AG09309 (cell line): ENCODE measurements at places on chromosomes 4 and X.

DNA sequence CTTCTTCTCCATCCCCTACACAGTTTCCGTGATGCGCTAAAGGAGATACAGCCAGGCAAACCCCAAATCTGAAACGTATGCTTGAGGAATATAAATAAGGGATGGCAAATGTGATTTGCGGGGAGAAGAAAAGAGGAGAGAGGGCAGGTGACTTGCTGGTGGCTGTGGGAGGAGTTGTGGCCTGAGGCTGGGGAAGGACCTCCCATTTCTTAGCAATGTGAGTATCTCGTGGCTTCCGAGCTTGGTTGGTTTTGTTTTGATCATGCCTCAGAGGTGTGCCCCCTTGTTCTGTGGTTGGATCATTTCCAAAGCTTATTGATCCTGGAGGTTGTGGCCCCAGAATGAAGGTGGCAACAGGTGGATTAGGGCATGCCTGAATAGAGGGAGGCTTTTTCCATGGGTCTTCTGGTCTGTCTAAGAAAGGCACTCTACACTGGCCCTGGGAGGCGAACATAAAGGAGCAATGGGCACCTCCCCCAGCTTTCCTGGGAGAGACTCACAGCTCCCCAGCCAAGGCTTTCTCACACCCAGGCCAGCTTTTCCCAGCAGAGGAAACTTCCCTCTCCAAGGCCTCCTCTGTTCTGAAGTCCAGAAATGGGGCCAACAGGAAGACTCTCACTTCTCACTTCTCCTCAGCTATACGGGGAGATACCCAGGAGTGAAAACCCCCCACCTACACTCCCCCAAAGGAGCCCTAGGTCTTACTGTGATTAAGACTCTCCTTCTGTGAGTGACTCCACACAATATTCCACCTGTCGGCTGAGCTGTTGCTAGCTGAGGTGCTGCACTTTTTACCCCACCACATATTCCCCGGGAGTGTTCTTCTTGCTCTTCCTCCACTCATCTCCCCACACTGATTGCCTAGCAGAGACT lies 40.0 kb downstream of the C4orf51 start:
- DNase-seq = no peak

- no peak for DNase-seq
These were observed 75.4 kb downstream of the FAM13A start for GRCh38 chr4:88981556-88981955.

- DNase-seq = peak; percentile 92
These were observed 570.4 kb upstream of the DIPK2B start for GRCh38 chrX:45771114-45771513.

DNA sequence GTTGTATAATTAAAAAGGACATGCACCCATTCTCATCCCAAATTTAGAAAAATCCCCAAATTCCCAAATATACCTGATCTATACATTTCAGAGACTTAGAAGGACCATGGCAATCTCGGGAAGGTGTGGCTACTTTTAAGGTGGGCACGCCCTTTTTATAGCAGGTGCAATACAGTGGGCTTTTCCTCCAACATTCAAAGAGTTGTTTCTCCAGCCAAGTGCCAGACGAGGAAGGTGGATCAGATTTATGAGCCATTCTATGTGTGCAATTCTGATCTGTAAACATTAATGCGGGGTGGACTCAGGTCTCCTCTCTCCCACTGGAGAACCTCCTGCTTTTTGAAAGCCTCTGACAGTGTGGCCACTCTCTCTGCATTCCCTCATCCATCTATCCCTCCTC lies 33.8 kb downstream of the PRKX start:
- DNase-seq = no peak

- no peak for DNase-seq
These were observed 20.5 kb upstream of the HOPX start for GRCh38 chr4:56701644-56702043.

DNA sequence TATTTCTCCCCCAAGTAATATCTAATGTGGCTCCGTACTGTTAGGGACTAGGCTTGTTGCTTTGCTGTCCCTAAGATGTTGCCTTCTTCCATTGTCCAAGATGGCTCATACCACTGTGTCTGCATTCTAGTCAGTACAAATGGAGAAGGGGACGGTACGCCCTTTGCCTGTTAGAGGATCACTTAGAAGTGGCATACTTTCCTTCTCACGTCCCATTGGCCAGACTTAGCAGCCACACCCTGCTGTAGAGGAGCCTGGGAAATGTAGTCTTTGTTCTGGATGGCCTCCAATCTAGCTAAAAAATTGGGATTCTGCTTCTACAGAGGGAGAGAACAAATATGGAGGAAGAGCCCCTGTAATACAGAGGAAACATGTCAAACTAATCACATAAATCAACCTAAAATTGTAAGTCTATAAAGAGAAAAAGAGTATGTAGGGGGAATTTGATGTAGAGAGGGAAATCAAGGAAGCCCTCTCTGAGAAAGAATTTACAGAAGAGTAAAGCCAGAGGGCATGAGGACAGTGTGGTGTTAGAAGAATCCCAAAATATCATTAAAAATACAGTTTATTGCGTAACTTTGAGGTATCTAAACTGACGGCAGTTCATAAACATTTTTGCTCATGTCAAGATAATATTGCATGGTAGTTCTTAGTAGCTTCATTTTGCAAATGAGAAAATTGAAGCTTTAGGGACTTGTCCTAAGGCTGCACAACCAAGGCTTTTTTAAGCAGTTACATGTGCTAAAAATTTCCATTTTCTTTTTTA lies 15.1 kb downstream of the PRIMPOL start:
- DNase-seq = no peak

- DNase-seq = no peak
These were observed 6.4 kb downstream of the C4orf54 start for GRCh38 chr4:99651016-99651769.

DNA sequence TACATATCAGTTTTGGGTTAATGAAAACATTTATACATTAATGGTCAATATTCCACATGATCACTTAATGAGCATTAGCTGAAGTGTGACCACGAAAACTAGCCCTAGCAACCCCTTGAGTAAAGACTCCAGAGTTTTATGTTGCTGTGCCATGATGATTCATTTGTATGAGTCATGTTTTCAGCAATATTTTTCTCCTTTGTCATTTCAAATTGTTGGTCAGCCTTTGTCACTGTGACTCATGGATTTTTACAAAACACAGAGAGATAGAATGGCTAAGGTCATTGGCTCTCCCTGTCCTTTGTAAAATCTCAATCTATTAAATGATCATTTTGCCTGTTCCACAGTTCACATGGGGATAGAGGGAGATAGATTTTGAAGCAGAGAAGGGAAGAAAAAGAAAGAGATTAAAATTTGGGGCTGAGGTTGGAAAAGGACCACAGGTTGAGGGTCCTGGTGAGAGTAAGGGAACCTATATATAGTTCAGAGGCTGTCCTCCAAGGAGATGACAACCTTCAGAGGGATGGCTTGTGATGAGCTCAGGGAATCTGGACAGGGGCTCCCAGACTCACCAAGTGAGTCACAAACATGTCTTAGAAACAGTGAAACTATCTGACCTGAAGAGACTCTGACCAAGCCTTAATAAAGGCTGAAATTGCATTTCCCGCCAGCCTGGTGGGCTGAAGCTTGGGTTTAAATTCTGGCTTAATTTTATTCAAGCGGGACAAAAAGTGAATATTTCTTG lies 25.6 kb downstream of the NR0B1 start:
- peak; percentile 58 for DNase-seq

- DNase-seq = peak; percentile 77
These were observed 115.1 kb downstream of the SOWAHB start for GRCh38 chr4:76782837-76783236.

DNA sequence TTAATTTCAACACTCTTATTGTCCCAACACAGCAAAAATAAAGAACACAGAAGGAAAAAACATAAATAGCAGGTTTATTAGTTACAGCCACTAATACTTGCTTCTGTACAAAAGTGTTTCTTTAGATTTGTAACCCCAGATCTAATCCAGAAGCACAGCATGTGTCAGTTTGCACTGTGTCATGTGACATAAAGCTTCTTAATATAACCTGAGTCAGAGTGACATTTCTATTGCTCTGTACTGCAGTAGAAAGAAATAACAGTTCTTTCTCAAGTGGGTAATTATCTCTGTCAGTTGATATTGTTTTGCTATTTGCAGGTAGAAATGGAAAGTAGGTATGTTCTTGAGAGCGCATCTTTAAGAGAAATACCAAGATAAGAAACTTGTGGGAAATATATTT lies 422.5 kb downstream of the ZIC3 start:
- no peak for DNase-seq

GRCh38 chr4:768995-769394 lies 56.9 kb downstream of the CPLX1 start:
- DNase-seq = no peak

GRCh38 chr4:10006231-10006600 lies 15.1 kb downstream of the SLC2A9 start:
- peak; percentile 27 for DNase-seq

DNA sequence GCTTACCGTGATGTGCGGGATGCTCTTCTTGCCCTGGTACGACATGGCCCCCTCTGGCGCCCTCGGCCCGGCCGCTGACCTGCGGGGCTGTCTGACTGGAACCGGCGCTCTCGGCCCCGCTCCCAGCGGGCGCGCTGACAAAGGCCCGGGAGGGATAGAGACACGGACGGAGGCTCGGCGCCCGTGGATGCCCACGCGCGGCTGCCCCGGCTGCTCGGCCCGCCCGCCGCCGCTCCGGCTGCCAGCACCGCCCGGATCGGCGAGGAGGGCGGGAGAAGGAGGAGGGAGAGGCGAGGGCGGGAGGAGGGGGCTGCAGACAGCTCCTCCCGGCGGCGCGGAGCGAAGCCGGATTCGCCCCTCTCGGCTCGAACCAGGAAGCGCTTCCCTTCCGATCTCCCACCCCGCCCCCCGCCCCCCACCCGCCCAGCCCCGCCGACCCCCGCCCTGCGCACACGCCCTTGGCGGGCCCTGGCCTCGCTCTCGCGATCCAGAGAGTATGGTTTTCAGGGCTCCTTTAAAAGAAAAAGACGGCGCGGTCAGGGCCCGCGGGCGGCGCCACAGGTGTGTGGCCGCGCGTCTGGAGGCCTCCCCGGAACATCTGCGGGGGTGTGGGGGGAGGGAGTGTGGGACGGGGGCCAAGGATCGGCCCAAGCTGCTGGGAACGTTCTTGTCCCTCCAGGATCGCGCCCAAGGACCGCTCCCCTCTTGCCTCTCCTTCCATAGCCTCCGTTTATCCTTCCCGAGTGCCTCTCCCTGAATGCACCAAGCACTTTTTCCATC lies 4.5 kb downstream of the CRMP1 start:
- no peak for DNase-seq

- DNase-seq = no peak
These were observed 26.0 kb downstream of the MANBA start for GRCh38 chr4:102734591-102735385.

DNA sequence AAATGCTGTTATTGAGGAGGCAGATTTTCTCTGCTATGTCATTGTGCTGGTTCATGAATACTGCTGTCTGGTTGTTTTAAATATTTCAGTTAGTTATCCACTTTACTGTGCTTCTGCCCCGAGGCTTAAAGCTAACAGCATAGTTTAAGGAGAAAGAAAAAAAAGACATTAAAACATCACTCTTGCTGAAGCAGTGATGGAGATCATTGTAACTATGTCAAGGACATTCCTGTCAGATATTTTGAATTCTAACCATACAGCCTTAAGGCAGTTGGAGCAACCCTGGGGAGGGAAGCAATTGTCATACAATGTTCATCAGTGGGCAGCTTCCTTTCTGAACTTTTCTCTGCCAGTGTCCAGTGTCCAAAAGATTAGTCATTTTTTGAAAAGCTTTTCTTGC lies 199.0 kb upstream of the DDX53 start:
- no peak for DNase-seq

GRCh38 chr4:172073590-172073989 lies 260.4 kb downstream of the GALNTL6 start:
- DNase-seq = no peak

- no peak for DNase-seq
These were observed 97.7 kb downstream of the GATB start for GRCh38 chr4:151663109-151663508.

GRCh38 chr4:171022824-171023230 lies 790.4 kb upstream of the GALNTL6 start:
- no peak for DNase-seq

GRCh38 chrX:151538190-151539122 lies 25.0 kb upstream of the PASD1 start:
- DNase-seq = no peak

DNA sequence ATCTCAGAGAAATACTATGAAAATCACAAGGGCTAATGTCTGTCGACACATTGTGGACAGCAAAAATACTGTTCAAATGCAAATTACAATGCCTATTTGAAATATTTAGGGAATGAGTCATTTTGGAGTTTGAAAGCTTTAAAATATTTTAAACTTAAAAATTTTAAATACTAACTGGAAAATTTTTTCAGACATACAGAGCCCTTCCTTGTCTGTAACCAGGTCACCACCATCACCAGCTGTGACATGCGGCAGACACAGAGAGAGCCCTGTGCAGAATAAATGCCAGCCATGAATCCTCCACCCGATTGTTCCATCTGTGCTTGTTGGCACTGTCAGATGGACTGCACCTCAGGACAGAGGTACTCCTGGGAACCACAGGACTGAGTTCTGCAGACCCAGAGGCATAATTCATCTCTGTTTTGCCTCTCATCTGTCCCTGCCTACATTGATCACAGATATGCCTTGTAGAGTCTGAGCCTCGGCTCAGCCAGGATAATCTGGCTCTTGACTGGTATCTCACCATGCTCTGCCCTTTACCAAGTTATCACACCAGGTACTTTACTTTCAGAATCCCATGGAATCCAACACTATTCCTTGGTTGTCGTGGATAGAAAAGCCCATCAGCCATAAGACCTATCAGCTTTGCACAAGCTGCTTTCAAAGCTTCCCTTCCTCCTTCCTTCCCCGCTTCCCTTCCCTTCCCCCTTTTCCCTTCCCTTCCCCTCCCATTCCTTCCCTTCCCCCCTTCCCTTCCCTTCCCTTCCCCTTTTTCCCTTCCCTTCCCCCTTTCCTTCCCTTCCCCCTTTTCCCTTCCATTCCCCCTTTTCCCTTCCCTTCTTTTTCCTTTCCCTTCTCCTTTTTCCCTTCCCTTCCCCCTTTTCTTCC lies 67.2 kb downstream of the TBC1D9 start:
- DNase-seq = no peak

- no peak for DNase-seq
These were observed 145.1 kb downstream of the AMELX start for GRCh38 chrX:11438380-11438723.

DNA sequence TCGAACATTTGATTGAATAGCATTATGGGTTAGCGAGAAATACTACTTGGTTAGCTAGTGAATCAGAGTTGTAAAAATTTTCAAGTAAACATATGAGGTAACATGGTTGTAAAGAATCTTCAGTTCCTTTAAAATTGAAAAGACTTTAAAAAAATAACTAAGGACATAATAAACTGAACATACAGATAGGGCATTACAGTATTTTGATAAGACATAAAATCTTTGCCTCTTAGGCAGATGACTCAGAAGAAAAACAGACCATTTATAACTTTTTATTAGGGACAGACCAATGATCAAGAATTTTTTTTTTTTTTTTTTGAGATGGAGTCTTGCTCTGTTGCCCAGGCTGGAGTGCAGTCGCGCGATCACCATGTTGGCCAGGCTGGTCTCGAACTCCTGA lies 43.1 kb downstream of the PNMA5 start:
- no peak for DNase-seq

GRCh38 chr4:157702831-157703230 lies 470.0 kb downstream of the GASK1B start:
- no peak for DNase-seq

GRCh38 chr4:85748654-85749053 lies 273.7 kb downstream of the ARHGAP24 start:
- DNase-seq = no peak
